SW 1271 (cell line): ENCODE measurements at places on chromosomes 16 and 17.

DNA sequence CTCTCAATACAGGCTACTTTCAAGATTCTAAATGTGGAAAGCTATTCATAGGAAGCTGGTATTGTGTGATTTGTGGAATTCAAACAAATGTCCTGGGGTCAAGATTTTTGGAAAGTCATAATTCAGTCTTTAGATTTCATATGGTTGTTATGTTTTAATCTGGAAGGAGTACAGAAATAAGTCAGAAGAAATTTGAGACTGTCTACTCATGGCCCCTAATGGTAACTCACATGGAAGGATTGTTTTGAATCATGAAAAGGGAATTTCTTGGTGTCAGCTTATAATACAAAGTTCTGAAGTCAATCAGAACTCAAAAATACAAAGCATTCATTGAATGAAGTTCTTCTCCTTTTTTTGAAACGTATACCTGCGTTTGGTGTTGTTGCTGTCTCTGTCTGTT, 3.1 kb downstream of the KCNJ2 start:
- no peak for DNase-seq

GRCh38 chr16:46746821-46747776, 1.0 kb downstream of the MYLK3 start:
- no peak for DNase-seq

DNA sequence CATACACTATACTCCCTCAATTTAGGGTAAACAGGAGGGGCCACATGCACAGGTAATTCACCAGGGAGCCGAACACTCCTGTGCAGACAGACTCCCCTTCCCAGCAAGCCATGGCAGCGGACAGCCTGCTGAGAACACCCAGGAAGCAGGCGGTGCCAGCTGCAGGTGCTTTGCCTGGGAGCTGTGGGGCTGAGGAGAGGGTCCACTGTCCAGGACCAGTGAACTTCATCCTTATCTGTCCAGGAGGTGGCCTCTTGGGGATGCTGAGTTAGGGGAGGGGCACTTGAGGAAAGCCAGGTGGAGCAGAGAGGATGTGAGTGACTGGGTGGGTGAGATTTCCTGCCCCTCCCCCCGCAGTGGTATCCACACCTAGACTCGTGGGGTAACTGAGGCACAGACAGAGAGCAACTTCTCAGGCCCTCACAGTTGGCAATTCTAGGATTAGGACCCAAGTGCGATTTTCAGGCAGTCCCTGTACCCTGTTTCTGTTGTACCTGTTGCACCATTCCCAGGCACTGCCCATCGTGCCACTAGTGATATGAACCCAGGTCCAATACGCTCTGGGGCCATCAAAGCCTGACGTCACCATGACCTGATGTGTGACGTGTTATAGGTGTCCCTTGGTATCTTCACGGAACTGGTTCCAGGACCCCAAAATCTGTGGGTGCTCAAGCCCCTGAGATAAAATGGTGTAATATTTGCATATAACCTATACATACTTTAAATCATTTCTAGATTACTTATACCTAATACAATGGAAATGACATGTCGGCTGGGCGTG, 1.2 kb downstream of the GRN start:
- no peak for DNase-seq

DNA sequence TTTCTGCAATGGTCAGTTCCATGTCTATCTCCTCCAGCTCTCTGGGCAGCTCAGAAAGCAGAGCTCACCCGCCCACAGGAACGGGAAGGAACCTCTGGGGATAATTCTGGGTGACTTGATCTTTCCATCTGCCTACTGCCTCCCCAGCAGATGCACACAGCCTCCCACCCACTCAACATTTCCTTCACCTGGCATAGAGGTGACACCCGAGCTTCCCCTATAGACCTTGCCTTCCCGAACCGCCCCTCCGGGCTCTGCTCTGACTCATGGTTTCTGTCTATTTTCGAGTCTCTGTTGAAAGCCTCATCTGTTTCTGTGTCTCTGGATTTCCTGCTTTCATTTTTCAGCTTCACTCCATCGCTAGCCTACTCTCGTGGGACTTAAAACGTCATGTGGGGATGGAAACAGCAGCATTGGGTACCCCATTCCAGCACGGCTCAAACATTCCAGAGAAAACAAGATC, 11.4 kb downstream of the GGA3 start:
- no peak for DNase-seq

- DNase-seq: no peak
These were observed 16.4 kb downstream of the CDR2 start for GRCh38 chr16:22358000-22358399.

- no peak for DNase-seq
These were observed 39.8 kb upstream of the IRF8 start for GRCh38 chr16:85858984-85859817.

DNA sequence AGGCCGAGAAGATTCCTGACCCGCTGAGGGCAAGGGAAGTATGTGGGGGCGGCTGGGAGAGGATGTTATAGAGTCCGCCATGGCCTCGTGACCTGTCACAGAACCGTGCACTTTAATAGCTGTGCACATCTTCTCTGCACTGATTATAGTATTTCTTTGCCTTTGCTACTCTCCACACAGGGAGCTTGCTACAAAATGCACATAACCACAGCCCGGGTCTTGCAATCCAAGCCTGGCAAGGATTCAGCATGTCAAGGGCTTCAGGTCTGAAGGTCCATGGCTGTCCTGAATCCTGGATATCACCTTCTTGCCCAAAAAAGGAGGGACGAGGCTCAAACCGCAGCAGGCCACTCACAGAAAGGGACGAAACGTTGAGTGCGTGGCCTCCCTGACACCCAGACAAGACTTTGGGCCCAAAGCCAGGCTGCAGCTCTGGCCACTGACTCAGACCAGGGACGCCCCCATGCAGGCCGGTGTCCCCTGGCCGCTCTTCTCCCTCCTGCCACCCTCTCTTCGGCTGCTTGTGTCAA, 43.7 kb downstream of the USP22 start:
- no peak for DNase-seq

DNA sequence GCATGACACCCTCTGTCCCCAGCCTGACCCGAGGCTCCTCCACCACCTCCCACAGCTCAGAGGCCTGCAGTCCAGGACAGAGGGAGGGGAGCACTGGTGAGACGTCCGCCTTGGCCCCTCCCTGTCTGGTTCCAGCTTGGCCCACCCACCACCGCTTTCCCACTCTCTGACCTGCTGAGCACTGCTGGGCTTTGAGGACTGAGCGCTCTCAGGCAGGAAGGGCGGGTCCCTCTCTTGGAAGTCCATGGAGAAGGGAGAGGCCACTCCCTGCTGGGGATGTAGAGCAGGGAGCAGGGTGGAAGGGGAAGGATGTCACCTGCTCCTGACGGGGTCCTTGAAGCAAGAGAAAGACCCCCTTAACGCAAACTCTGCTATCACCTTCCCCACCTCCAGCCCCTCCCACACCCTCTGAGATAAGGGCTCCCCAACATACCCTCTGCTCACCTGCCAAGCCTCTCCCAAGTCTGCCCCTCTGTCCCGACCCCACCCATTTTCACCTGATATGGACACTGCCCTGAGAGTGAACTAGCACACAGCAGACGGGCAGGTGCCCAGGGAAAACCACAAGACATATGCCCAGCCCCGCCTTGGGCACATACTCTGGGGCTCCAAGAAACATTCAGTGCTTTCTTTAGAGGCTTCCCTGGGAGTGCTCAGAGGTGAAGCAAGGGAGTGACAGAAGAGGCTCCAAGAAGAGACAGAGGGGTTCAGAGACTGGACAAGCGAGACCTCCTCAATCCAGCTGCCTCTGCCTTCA, 1.4 kb downstream of the OSBPL7 start:
- no peak for DNase-seq

DNA sequence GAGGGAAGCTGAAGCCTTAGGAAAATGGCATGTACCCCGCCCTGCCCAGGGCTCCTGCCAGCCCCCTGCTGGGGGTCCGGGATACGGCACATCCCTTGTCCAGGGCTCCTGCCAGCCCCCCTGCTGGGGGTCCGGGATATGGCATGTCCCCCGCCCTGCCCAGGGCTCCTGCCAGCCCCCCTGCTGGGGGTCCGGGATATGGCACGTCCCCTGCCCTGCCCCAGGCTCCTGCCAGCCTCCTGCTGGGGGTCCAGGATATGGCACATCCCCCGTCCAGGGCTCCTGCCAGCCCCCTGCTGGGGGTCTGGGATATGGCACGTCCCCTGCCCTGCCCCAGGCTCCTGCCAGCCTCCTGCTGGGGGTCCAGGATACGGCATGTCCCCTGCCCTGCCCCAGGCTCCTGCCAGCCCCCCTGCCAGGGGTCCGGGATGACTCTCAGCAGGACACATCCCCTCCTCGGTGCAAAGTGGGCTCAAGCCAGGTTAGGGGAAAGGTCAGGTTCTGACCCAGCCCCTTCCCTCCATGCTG, 43.2 kb downstream of the RPH3AL start:
- DNase-seq: no peak

- DNase-seq: no peak
These were observed 2.4 kb downstream of the JPT1 start for GRCh38 chr17:75151930-75152329.

GRCh38 chr17:13594762-13595598, 6.7 kb downstream of the HS3ST3A1 start:
- DNase-seq: no peak

DNA sequence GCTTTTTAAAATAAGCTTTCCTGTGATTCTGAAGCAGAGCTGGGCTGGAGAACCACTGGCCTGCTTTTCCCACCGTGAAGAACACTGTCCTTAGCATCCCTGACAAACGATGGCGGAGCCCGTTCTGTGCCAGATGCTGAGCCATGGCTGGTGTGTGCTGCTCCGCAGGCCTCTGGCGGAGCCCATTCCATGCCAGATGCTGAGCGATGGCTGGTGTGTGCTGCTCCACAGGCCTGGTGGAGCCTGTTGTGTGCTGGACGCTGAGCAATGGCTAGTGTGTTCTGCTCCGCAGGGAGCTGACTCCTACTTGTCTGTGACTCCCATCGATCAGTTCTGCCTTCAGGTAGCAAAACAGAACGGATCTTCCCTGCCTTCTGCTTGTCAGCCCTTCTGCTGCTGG, 4.3 kb downstream of the ENDOV start:
- no peak for DNase-seq

DNA sequence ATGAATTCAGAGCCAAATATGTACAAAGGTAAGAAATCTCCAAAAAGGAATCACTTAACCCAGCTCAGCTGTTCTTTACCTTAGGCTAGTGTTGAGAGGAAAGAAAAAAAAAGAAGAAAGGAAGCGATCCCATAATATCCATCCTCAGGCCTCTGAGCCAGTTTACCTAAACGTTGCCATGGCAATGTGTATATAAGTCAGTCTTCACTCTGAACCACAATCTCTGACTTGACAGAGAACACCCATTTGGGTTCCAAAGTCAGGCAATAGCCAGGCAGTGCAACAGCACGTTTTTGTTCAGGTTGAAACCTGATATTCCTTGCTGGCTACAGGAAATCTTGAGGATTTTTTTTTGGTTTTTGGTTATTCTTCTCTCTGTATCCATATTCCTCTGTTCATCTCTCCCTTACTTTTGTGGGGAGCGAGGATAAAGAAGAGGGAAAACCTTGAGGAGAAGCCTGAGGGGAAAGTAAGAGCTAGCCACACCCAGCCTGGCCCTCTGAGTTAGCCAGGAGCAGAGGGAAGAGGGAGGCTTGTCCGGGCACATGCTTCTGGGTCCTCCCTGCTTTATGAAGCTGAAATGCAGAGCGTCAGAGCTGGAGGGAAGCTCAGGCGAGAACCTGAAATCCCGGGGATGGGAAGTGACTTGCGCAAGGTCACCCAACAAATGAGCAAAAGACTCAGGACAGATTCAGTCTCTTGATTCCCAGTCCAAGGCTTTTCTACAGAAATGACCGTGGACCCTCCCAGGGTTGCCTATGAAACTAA, 152.7 kb downstream of the SOX9 start:
- no peak for DNase-seq

GRCh38 chr17:50634224-50634914, at the start of gene ABCC3:
ABCC3 (plus strand) TSS chr17:50634881; CDS start chr17:50634937, 56 bp downstream.
- DNase-seq: no peak

DNA sequence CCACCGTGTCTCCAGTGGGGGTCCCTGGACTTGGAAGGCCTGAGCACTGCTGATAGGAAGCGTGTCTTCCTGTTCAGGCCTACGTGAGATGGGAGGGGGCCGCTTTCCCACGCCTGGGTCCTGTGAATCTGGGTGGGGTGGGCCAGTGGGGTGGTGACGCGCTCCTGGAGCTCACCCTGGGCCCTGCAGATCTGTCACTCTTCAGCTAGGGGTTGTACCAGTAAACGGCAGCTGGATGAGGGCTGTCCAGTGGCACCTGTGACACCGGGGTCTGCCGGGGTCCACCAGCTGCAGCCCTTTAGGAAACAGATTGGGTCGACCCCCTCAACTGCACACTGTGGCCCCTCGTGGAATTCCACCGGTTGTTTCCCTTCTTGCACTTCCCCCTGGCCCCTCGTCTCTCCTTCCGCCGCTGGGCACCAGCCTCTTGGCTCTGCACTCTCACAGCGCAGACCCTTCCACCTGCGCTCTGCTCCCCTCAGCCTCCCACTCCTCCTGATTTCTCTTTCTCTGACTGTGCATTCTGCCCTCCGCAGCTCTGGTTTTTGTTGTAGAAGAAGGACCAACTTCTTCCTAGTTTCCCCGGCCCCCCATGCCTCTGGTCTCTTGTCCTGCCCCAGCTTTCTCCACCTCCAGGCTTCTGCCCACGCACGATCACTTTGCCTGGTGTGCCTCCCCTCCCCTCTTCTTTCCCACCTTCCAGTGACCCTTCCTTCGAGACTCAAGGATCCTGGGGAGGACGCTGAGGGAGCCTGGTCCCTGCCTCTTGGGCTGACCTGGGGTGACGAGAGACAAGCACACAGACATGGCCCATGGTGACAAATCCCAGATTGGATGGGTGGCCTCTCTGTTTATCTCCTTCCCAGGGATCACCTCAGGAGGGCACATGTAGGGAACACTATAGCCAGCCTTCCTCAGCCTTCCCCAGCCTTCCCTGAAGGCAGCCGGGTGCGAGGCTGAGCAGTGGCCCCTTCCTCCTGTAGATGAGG, 4.8 kb downstream of the MRC2 start:
- DNase-seq: no peak

- DNase-seq: no peak
These were observed 31.7 kb downstream of the DRC3 start for GRCh38 chr17:18004345-18004744.

DNA sequence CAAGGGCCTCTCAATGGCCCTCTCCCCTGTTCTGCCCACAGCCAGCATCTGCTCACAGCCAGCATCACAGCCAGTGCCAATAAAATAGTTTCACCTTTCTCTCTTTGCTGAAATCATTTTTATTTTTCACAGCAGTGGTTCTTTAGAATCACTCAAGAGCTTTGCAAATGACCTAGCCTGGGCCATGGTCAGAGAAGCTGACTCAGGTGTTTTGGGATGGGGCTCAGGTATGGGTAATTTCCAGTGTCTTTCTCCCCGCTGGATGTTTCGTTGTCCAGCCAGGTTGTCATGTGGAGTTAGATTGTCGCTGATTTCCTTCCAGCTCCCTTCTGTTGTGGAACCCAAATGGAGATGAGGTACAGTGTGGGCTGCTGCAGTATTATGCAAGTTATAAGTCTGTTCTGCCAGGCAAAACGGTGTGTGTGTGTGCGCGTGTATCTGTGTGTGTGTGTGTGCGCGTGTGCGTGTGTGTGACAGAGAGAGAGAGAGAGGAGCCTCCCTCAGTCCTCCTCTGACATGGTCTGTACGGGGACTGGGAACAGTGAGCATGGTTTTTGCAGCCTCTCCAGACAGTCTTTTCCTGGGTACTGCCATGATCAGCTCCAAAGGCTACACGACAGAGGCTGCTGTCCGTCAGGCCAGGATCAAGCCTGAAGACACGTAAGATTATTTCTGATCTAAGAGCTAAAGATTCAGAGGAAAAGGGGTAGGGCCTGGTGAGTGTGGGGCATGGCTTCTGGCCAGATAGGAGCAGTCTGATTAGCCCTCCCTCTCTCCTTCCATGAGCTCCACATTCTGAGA, 1.4 kb upstream of the PMP22 start:
- DNase-seq: no peak
